ENCODE measurements at places on chromosomes 2 and 18.

GRCh38 chr2:43941966-43942365, 53.8 kb downstream of the LRPPRC start:
- no peak for DNase-seq

GRCh38 chr2:111884592-111884964, 585 bp upstream of the ANAPC1 start:
- DNase-seq: no peak

DNA sequence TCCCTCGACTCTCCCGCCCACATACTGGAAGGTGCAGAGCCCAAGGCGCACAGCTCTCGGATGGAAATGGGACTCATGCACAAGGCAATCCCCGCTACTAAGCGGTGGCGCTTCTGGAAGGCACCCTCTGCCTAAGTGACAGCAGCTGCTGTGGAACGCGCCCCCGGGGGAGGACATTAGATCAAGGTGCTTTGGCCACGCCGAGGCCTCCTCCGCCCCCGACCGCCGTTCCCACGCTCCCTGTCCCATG, 202 bp downstream of the MCEE start:
- DNase-seq: no peak

DNA sequence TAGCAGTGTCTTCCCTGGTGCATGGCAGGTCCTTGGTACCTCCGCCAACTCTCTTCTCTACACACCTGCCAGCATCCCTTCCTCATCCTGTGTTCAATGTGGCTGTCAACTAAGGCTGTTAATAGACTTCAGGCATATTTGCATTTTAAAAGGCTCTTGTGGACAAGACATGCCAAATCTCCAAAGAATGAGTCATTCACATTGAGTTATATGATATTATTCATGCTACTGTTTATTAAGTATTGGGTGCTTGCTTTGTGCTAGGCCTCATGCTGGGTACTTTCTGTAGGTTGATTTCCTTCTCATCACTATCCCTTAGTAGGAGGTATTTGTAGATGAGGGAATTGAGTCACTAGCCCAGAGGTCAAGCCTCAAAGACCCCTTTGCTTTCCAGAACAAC, 5.2 kb downstream of the MYO1B start:
- no peak for DNase-seq

DNA sequence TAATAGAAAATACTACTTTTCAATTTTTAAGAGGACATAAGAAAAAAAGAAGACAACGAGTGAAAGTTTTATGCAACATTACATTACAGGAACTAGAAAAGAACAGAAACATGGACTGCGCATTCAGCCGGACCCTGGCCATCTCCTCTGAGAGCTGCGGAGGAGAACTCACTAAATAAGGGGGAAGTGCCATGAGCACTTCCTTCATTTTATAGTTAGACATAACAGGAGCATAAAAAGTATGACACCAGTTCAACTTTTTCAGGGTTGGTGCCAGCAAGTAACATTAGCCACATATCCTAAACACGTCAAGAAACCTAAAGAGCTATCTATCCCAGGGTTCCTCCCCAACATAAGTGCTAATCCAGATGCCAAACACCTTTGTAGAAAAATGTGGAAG, 78.0 kb upstream of the SERTAD2 start:
- DNase-seq: no peak

- DNase-seq: no peak
Observed at GRCh38 chr2:160790738-160791137, 297.1 kb upstream of the RBMS1 start.

- DNase-seq: no peak
Observed at GRCh38 chr18:50441501-50441900, 66.7 kb downstream of the SKA1 start.

DNA sequence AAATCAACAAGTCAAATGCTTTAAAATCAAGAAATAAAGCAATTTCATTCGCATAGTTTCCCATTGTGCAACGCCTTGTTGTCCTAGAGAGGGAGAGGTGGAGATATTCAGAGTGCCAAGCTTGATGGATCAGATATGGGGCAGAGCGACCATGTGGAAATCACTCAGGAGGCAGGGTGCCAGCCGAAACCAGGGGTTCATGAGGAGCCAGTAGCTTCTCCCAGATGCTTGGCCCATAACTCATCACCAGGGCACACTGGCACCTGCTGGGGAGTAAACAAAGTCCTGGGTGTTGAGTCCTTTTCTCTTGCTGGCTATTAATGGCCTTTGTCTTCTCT, 53.0 kb upstream of the ASAP2 start:
- DNase-seq: no peak
